GM04503 (cell line): ENCODE measurements at places on chromosomes 7 and 10.

GRCh38 chr10:102514487-102515311 lies 10.9 kb downstream of the SUFU start:
- no peak for DNase-seq

DNA sequence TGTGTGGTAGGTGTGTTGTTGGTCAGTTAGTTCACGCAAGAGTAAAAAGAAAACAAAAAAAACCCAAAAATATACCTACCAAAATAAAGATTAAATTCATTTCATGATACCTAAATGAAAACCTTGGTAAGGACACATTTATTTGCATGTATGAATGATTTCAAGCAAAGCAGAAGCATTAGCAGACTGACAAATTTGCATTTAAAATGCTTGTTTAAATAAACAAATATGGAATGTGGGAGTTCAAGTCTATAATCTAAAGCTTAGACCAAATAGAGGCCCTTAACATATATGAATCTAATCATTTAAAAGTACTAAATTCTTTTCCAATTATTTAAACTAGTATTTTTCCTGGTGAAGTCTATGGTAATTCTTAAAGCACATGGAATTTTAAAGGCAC lies 35.8 kb downstream of the GNAT3 start:
- DNase-seq = no peak

DNA sequence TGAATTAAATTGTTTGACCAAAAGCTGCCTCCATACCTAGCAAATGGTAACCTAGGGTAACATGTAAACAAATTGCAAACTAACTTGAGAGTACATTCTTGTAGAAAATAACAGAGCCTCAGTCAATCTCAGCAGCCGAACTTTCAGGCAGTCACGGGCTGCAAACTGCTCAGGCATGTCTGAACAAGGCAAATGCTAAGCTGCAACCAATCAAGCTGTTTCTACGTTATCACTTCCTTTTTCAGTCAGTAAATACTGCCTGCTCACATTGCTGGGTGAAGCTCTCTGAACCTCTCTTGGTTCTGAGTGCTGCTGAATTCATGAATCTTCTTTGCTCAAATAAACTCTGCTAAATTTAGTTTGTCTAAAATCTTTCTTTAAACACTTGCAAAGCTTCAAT lies 1212.4 kb downstream of the SORCS1 start:
- DNase-seq = peak; percentile 3

DNA sequence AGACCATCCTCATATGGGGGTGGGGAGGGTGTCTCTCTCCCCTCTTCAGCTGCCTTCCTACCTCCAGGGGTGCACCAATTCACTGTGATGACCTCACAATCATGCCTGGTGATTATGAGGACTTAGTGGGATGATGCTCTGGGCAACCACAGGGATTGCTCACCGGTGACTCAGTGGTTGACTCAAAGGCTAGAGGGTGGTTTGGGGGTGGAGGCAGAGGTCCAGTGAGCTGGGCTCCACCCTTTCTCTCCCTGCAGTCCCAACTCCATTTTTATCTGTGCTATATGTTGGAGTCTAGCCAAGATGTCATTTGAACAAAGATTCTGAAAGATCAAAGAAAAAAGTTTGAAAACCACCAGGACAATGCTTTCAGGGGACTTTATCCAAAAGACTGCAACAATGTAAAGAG lies 286.9 kb downstream of the KCNMA1 start:
- DNase-seq = peak; percentile 94

DNA sequence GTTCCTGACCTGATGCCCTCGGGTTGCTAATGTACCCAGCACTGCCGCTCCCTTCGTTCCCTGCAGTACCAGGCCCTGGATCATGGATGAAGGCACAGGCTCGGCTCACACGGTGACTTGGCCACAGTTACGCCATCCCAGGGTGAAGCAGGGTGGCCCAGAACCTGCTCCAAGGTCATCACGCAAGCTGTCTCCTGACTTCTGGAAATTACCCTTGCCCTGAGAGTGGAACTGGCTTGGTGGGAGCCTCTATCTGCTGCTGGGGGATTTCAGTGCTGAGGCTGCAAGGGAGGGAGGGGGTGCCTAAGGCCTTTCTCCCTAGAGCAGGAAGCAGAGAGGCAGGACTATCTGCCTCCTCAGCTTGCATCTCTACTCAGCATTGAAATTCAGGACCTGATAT lies 36.6 kb downstream of the FIGNL1 start:
- DNase-seq = no peak

- DNase-seq = no peak
Measured at GRCh38 chr10:70007116-70007820, 45.4 kb upstream of the MACROH2A2 start.

DNA sequence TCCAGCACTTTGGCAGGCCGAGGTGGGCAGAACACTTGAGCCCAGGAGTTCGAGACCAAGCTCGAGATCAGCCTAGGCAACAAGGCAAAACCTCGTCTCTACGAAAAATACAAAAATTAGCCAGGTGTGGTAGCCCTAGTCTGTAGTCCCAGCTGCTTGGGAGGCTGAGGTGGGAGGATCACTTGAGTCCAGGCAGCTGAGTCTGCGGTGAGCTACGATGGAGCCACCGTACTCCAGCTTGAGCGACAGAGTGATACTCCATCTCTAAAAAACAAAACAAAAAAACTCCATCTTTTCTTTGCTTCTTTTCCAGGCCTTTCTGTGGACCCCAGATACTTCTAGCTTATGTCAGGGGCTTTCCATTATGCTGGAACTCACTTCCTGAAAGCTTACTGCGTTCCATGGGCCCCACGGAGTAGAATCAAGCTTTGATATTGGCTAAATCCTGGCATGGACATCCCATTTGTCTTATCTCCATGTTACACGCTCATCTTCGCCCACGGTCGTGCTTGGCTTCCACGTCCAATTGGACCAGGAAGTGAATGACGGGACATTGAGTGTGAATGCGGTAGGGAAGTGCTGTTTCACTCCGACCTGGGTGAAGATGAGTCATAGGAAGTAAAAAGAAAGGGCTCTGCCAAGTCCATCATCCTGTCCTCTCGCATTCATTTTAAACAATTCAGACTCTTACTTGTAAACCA lies 45.7 kb downstream of the FAM171A1 start:
- no peak for DNase-seq

- DNase-seq = no peak
Measured at GRCh38 chr10:47257396-47258120, 42.4 kb upstream of the GDF10 start.

GRCh38 chr10:5887029-5887428 lies 2.7 kb downstream of the ANKRD16 start:
- DNase-seq = no peak

DNA sequence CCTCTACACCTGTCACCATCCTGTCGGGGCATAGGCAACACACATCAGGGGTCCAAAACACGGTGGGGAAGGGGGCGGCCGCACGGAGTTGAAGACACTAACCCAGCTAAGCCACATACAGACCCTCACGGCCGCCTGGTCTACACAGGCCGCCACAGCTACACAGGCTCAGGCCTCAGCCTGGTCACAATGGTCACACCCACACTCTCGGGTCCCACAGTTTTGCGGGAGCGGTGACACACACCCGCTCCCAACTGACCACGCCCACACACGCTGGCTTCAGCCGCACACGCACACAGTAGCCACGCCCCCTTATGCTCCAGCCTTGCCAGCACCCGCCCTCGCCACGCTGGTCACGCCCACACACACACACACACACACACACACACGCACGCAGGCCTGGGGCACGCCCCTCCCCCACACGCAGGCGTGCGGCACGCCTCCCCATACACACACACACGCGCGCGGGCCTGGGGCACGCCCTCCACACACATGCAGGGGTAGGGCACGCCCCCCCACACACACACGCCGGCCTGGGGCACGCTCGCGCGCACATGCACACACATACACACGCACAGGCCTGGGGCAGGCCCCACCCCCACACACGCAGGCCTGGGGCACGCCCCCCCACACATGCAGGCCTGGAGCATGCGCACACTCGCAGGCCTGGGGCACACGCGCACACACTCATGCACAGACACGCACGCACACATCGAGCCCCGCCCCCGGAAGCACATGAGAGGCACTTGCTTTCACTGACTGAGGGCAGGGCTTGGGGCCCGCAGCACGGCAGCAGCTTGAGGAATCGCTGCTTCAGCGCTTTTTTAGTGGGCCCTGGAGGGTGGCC lies 12.3 kb upstream of the OGA start:
- no peak for DNase-seq

GRCh38 chr7:114670676-114671075 lies 251.2 kb upstream of the MDFIC start:
- DNase-seq = no peak

DNA sequence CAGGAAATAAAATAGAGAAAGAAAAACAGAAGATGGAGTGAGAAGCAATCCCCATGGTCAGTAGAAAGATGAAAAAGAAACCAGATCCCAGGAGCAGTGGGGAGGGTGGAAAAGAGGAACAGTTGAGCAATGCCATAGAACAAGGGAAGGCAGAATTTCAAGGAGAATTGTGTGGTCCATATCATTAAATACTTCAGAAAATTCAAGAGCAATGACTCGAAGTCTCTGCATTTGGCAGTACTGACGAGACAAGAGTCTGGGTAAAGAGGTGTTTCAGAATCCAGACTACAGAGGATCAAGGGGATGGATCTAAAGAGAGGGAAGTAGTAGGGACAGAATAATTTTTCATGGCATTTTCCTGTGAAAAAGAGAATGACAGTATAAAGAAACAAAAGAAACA lies 512.6 kb downstream of the PHTF2 start:
- DNase-seq = no peak

GRCh38 chr7:2687881-2688318 lies at the start of gene AMZ1:
Gene AMZ1 (plus strand): TSS chr7:2688202. CDS start chr7:2700452, 12,250 bp downstream.
- DNase-seq = no peak

GRCh38 chr7:913736-914520 lies 37.6 kb downstream of the GET4 start:
- no peak for DNase-seq

DNA sequence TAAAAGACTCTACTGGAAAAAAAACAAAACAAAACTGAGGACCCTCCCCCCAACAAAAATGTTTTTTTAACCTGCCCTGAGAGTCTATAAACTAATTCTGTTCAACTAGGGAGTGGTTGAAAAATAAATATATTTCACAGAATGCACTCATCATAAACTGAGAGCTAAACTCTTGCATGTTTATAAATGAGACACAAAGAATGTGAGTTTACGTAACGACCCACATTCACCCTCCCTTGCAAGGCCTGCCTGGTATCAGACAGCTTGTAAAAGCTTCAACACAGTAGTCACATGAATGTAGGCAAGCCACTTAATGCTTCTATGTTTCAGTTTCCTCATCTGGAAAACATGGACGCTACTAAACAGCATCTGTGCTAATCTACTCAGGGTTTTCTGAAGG lies 50.3 kb downstream of the JAZF1 start:
- peak; percentile 56 for DNase-seq

DNA sequence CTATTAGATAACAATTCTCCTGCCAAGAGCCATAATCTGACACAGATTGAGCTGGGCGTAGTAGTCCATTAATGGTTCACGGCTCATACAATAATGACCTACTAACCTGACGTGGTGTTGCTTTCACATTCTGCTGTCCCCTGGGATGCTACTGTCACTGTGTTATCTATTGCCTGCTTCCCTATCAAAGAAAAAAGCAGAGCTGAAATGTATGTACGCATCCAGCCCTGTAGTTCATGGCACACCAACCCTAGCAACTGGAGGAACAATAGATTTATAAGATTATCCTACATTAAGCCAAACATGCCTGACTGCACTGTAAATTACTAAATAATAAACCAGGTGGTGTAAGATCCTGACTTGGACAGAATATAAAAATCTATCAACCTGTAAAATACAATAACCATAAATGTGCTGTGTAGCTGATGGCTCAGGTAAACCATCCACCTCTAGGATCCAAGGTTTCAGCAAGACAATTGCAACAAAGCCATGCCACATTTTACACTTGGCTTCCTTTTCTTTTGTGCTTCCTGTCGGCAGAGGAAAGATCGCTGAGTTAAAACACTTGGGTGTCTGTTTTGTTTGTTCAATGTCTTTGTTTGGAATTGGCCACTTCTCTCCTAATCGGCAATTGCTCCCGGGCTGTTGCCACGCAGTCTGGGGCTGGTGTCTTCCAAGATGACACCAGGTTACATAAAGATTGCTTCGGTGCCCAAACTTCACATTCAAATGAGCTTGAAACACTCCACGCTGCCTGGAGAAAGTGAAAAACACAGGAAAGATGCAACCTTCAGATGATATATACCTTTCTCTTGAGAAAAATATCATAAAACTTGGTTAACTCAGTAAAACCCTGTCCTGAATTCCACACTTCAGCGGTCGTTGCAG lies 143.9 kb upstream of the MGMT start:
- no peak for DNase-seq

- DNase-seq = no peak
Measured at GRCh38 chr10:97426776-97427570, 982 bp downstream of the PGAM1 start.

DNA sequence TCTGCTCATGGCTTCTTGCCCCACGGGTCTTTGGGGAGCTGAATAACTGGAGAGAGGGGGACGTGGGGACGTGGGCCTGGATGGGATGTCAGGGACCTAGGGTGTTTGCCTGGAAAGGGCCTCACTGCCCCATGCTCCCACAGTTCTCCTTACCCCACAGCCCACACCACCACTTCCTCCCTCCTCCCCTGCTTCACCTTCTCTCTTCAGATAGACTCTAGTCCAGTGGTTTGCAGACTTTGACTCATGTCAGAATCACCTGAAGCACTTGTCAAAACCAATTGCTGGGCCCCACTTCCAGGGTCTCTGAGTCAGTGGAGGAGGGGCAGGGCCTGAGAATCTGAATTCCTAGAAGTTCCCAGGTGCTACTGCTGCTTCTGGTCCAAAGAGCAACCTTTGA lies 327.4 kb downstream of the RPS24 start:
- DNase-seq = no peak

DNA sequence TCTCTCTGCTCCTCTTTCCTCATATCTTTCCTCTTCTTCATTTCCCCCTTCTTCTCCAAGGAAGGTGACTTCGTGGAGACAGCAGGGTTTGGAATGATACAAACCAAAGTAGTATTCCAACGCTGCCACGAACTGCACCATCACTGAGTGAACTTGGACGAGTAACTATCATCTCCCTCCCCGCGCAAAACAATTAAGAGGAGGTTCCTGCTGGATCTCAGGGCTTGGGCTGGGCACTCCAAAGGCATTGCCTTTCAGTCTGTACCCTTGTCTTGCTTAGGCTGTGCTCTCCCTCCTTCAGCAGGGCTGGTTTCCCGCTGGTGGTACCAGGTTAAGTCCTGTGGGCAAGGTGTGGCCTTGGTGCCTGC lies 790 bp upstream of the PITX3 start:
- no peak for DNase-seq

GRCh38 chr10:51002469-51002868 lies 71.8 kb upstream of the PRKG1 start:
- DNase-seq = no peak

DNA sequence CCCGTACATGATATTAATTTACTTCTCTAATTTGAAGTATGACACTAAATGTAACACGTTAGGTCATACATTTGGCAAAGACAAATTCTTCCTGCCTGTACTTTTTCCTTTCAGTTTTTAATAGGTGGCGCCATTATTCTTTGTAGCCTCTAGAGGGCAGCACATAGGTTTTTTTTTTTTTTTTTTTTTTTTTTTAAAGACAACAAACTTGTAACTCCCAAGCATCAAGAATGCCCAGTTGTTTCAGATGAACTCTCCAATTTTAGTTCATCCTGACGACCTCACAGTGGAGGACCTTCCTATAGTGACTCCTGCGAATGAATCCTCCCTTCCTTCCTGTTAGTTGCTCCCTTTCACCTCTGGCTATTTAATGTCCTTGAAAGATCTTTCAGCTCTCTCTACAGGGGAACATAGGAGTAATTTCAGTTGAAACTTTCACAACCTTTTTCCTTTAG lies 139.3 kb upstream of the HDAC9 start:
- no peak for DNase-seq
